ENCODE measurements at places on chromosomes 16 and 17.
A peak's percentile ranks its signal among the peaks of the same experiment; 100 is the strongest.

DNA sequence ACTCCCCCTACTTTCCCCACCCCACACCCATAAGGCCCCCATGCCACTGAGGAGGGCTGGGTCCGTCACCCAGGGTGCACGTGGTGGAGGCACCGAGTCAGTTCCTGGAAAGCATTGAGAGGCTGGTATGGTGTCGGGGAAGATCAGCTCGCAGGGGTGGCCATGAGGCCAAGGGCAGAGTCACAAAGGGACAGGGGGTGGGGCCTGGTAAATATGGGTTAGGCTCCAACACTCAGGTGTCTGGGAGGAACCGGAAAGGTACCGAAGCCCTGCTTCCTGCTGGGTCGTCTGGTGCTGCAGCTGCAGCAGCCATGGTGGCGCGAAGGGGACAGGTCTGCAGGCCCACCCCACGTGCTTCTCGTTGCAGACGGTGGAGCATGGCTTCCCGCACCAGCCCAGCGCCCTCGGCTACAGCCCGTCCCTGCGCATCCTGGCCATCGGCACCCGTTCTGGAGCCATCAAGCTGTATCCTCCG, 30.2 kb downstream of the LLGL2 start:
- DNase-seq = no peak

GRCh38 chr17:36493956-36494355, 7.5 kb downstream of the ZNHIT3 start:
- DNase-seq = no peak

GRCh38 chr16:79754501-79754900, 154.0 kb upstream of the MAF start:
- DNase-seq = no peak

- no peak for DNase-seq
Observed at GRCh38 chr16:9090101-9090959, 1.1 kb upstream of the HAPSTR1 start.

GRCh38 chr17:67256075-67256732, 11.2 kb upstream of the HELZ start:
- DNase-seq = no peak

DNA sequence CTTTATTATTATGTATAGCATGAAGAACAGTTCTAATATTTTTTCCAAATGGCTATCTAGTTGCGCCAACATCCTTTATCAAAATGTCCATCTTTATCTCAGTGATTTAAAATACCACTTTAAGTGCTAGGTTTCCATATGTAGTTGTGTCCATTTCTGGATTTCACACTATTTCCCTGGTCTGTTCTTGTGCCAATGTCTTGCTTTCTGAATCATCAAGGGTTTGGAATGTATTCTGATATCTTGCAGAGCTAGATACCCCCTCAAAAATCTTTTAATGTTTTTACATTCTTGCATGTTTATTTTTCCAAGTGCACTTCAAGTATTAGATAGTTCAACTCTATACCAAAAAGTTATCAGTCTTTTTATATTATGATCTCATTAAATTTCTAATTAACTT, 14.3 kb downstream of the MBTD1 start:
- no peak for DNase-seq

DNA sequence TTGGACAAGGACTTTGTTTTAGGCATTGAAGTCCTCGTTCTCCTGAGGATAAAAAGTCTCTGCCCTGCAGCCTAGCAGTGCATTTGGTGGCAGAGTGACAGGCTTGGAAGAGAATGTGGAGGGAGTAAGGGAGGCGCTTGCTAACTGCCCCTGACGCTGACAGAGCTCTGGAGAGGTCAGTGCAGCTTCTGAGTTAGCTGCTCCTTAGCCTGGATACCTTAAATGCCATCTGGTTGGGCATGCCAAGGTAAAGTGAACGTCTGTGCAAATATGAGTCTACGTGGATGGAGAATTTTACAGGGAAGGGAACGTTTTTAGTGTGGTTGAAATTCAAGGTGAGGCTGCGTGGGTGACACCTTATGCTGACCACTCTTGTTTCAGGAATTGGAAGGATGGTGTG, 44.4 kb downstream of the SEC14L1 start:
- DNase-seq = no peak

DNA sequence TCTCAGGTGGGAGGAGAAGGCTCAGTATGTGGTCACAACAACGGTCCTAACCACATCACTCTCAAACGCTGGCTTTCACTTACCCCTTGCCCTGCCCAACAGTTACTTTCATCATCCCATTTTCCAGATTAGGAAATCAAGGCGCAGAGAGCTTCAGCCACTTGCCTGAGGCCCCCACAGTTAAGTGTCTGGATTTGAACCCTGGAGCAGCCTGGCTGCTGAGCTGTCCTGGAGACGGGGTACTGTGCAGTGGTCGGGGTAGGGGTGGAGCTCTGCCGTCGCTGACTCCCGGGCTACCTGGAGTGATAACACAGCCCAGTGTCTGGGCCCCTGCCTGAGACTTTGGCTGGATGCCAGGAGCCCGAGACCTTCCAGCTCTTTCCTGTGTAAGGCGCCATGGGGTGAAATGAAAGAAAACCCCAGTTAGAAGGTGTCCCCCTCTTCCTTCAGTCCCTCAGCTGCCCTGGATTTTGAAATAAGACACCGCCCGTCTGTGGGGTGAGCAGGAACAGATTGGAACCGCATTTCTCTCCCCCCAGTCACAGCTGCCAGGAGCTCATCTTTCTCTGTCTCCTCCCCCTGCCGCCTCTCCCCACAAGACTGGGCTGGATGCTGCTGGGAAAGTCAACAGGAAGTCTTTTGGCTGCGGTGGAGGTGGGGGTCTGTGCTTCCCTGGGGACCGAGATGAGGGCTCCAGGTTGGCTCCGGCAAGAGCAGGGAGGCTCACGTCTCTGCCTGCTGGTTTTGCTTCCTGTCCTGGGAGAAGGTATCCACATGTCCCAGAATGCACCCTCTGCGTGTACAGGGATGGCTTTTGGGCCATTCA, 280.2 kb downstream of the SEC14L1 start:
- DNase-seq = no peak

DNA sequence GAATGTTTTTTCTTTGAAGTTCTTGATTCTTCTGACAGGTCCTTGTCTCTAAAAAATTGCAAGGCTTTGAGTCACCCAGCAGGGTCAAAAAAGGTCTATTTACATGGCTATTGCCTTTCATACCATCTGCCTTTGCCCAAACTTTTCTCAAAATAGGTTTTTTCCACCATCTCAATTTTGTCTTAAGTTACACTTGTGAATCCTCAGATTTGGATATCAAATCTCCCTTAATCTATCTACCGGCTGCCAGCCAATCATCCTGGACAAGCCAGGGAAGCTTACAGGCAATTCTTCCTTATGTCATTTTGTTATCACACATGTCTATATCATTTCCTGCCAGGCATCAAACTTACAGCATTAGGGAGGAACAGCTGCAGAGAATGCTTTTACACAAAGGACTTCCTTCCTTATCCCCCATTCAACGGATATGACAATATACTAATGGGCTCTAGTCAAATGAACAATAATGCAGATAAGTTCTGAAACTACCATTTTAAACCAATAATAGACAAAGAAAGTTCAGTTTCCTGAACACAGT, 104.1 kb upstream of the CORO6 start:
- DNase-seq = no peak

DNA sequence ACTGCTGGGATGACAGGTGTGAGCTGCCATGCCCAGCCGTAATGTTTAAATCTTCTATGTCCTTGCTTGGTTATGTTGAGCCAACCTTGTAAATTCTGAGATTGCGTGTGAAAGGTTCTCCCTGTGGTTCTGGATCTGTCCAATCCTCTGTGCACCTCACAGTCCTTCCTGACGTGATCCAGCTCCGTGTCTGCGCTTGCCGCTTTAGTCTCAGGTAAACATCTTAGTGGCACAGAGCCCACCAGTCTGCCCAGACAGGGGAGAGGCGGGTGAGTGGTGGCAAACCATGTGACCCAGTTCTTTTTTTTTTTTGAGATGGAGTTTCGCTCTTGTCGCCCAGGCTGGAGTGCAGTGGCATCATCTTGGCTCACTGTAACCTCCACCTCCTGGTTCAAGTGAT, 13.9 kb downstream of the SLC25A10 start:
- no peak for DNase-seq

DNA sequence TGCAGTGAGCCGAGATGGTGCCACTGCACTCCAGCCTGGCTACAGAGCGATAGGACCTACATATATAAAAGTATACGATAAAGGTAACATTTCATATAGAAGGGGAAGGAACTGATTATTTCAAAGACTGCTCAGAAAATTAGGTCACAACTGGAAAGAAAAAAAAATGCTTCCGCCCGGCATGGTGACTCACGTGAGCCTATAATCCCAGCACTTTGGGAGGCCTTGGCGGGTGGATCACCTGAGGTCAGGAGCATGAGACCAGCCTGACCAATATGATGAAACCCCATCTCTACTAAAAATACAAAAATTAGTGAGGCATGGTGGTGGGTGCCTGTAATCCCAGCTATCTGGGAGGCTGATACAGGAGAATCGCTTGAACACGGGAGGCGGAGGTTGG, 7.8 kb downstream of the TEX14 start:
- no peak for DNase-seq

- no peak for DNase-seq
Observed at GRCh38 chr16:85759631-85760419, 8.9 kb upstream of the C16orf74 start.

DNA sequence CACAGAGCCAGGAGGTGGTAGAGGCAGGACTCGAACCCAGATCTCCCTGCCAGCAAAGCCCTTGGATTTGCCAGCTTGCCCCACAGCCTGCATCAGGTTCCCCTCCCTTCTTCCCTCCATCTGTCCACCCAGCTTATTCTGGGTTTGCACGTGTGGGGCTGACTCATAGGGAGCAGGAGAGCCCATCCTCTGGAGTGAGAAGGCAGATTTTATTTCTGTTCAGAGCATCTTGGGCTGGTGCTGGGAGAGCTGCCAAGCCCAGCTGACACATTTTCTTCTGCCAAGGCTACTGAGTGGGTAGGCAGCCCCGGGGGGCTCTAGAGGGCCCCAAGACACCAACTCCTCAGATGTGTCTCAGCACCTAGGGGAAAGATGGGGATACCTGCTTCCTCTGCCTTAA, 106.3 kb upstream of the CRHR1 start:
- DNase-seq = no peak

DNA sequence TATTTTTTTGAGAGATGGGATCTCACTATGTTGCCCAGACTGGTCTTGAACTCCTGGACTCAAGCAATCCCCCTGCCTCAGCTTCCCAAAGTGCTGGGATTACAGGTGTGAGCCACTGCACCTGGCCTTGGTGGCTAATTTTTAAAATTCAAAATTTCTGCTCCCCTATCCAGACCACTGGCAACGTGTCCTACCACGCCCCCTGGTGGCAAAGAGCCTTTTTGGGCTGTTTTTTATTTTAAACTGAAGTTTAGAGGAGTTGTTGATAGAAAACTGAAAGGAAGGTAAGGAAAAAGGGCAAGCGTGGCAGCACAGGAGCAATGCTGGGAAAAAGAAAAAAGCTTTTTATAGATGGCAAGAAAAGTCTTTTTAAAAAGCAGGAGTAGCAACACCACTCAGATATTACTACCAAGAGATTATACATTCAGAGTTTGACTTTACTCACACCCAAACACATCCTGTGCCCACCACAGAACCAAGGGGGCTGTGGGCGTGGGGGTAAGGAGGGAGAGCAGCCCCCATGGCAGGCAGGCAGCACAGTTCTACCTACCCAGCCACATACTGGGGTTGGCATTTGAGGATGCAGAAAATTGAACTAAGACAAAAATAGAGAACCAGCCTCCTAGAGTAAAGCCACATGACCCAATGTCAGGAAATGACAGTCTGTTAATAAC, 4.2 kb upstream of the MXRA7 start:
- DNase-seq = no peak

GRCh38 chr17:69069226-69069750, 8.6 kb upstream of the ABCA9 start:
- DNase-seq = no peak

DNA sequence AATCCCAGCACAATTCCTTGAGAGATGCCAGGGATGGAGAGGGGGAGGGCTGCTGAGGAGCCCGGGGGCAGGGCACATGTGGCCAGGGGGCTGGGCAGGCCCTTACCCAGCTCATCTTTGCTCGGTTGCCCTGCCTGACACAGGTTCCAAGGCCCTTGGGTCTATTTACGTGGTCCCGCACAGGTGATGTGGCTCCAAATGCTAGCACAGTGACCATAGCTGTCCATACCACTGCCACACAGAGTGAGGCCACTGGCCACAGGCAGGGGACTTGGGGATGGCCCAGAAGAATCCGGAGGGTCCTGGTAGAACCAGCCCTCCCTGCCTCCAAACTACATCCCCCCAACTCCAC, 10.0 kb upstream of the PRR29 start:
- no peak for DNase-seq

GRCh38 chr17:59154721-59155438, at the start of gene SKA2:
Gene SKA2, minus strand, starts transcription at chr17:59155186. Its CDS starts 23 bp downstream, at chr17:59155163.
- peak; percentile 100 for DNase-seq

DNA sequence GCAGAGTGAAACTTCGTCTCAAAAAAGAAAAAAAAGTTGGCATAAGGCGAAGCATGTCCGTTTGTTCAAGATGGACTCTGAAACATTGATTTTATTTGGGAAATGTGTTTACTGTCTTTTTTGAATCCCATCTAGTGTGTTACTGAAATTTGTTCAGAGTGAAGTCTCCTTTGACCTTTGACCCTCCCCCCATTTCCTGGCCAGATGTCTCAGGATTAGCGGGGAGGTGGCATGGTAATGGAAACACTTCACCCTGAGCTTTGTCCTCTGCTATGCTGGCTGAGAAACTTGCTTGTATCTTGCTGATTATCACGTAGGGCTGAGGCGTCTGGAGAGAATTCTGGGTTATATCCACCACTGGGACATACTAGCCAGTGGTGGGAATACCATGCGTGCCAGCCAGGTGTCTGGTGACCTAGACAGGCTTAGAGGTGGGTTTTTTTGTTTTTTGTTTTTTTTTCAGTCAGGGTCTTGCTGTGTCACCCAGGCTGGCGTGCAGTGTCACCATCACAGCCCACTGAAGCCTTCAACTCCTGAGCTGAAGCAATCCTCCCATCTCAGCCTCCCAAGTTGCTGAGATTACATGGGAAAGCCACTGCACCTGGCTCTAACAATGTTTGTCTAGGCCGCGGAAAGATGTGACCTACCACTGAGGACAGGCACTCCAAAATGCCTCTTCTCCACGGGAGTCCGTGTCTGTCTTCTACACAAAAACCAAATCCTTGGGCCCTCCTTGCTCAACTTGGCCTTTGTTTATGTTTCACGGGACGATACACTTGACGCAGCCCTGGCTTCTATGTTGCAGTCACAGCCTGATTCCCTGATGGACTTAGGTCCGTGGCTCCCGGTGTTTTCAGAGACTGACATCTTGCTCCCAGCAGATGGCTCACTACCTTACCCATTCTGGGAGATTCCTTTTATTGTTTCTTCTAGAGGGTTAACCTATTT, 6.6 kb upstream of the GALK1 start:
- DNase-seq = no peak

DNA sequence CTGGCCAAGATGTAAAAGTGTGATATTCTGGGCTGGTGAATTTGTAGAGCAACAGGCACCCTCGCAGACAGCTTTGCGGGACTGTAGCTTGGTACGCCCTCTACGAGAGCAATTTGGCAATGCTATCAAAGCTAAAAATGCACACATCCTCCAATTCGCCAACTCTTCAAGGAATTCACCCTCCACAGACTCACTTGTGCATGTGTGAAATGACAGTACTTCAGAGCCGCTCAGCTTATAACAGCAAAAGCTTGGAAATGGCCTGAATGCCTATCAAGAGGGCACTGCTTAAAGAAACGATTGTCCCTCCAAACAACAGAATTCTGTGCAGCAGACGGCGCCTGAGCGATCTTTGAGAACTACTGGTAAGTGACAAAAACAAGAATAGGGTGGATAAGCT, 130.8 kb downstream of the SDK2 start:
- no peak for DNase-seq

GRCh38 chr17:7611635-7612293, 2.9 kb downstream of the FXR2 start:
- DNase-seq = no peak

Data from NCI-H1048 (cell line).